ENCODE measurements at places on chromosomes 3 and 15. TPM values are rescaled to one million over a fixed set of nuclear protein-coding genes. Genes with fewer than 3 reads are reported as not detected.

The PARP15 gene
- not detected for total RNA-seq

The IL17RD gene
- total RNA-seq, result 0.83 TPM

The SV2B gene
- 0.10 TPM for total RNA-seq

The EBLN2 gene
- total RNA-seq, result 0.25 TPM

The CCDC14 gene
- total RNA-seq, result 19.8 TPM

The MRAS gene
- total RNA-seq, result 12.2 TPM

The SNTN gene
- total RNA-seq, result not detected

The STARD5 gene
- total RNA-seq, result 1.5 TPM

The CAND2 gene
- total RNA-seq, result 0.40 TPM

The PLXND1 gene
- total RNA-seq, result 95.3 TPM

The RPLP1 gene
- total RNA-seq, result 3,590 TPM

The VEPH1 gene
- total RNA-seq, result not detected

The UROC1 gene
- not detected for total RNA-seq

The ZIC1 gene
- 0.07 TPM for total RNA-seq

The ITIH1 gene
- total RNA-seq, result not detected

The TTLL13 gene
- total RNA-seq, result 0.61 TPM

The GREM1 gene
- 8.2 TPM for total RNA-seq

The TRPM7 gene
- 24.0 TPM for total RNA-seq

The CPA3 gene
- total RNA-seq, result not detected

The RETNLB gene
- total RNA-seq, result not detected

The CEP19 gene
- 2.6 TPM for total RNA-seq

The C3orf22 gene
- not detected for total RNA-seq

The CCDC54 gene
- not detected for total RNA-seq

The SRGAP3 gene
- 0.77 TPM for total RNA-seq

The BFSP2 gene
- not detected for total RNA-seq

The IQCF5 gene
- not detected for total RNA-seq

The SLC9C1 gene
- total RNA-seq, result not detected

The TNNC1 gene
- 1.4 TPM for total RNA-seq

The EXD1 gene
- not detected for total RNA-seq

The CASR gene
- total RNA-seq, result not detected

The CEMIP gene
- total RNA-seq, result 2.2 TPM

All from A549 treated with RU486 at 1 μM for 4 hours (cell line).